ENCODE measurements at places on chromosomes 12 and 14. TPM values are rescaled to one million over a fixed set of nuclear protein-coding genes. Genes with fewer than 3 reads are reported as not detected.
A peak's percentile ranks its signal among the peaks of the same experiment; 100 is the strongest.

DNA sequence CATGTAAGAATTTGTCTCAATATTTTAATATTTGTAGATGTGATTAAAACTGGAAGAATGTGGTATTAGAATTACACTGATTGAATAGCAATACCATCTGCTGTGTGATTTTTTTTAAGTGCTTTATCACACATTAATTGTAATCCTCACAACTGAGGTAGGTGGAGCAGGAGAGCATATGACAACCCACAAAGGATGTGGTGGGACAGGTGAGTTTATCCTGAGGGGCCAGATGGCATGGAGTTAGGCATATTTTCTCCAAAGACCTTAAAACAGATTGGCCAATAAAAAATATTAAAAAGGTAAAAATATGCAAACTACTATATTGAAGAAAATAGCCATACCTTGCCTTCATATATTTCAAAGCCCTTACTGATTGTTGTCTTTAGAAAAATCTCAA lies 7.8 kb downstream of the LRRC10 start:
- peaks cover 49% of the 10 kb centered on the region for H3K36me3 ChIP-seq
- DNase-seq: no peak
- no peaks in the 10 kb centered on the region for H3K27me3 ChIP-seq
- H3K27ac ChIP-seq: no peak overlapping the region

DNA sequence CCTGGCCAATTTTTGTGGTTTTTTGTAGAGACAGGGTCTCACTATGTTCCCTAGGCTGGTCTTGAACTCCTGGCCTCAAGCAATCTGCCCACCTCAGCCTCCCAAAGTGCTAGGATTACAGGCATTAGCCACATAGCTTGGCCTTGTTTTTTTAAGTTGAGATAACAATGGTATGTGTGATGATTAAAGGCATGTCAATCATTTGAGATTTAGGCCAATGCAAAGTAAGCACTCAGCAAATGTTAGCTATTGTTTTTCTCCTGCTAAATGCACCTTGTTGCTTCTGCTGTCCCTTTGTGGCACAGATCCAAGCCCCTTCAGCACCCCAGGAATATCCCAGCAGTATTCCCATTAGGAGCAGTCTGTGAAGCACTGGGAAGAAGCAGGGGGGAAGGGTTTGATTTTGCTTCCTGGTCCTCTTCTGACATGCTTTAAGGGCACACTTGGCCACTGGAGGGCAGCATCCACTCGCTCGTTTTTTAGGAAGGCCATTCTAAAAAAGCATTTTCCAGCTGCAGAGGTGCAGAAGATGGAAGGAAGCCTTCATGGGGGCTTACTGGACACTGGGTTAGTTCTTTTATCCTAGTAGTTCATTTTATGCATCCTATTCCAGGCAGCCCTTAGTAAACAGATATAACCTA lies 70.2 kb upstream of the ZFP36L1 start:
- DNase-seq: peak; percentile 82
- H3K27ac ChIP-seq: no peak overlapping the region
- H3K36me3 ChIP-seq: no peaks in the 10 kb centered on the region
- H3K4me3 ChIP-seq: no peak overlapping the region
- no peaks in the 10 kb centered on the region for H3K27me3 ChIP-seq
- H3K4me1 ChIP-seq: no peaks in the 10 kb centered on the region

DNA sequence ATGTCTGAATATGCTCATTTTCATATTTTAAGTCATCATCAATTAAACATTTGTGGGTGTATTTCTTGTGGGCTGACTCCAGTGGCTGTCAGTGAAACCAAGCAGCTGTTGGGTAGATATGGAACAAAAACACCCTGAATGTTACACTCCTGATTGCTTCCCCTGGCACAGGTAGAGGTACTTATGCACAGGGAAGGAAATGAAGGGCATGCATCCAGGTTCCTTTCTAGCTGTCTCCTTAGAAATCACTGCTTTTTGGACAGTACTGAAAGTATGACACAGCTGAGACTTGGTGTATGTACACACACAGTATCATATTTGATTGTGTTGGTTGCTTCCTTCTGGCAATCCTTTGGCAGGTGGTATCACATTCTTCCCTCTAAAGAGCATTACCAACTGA lies 1006.7 kb downstream of the DIO2 start:
- no peaks in the 10 kb centered on the region for H3K4me1 ChIP-seq
- no peak overlapping the region for H3K4me3 ChIP-seq
- H3K27me3 ChIP-seq: no peaks in the 10 kb centered on the region
- H3K27ac ChIP-seq: no peak overlapping the region

The KDM5A gene
- total RNA-seq: 62.4 TPM

The ACSM4 gene
- not detected for total RNA-seq

Measured in transverse colon (tissue), 4 donors.